ENCODE measurements at places on chromosomes 2 and 18.
A peak's percentile ranks its signal among the peaks of the same experiment; 100 is the strongest.

DNA sequence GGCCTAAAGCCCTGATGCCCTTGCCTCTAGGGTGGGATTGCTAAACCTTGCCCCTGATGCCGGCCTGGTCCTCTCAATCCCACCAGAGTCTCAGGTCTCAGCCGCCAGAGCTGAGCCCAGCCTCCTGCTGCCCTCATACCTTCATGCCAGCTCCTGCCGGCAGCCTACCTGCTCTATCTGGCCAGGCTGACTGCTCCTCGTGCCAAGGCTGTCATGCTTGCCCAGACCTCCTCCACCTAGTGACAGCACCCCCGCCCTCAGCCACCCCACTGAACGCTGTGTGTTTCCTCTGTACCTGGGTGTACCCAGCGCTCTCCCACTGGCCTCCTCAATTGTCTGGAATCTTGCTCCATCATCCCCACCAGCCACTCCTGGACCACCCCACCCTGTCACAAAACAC lies 120.1 kb downstream of the CACNB4 start:
- no peak for DNase-seq

GRCh38 chr2:1299043-1299442 lies 114.2 kb upstream of the TPO start:
- no peak for DNase-seq

DNA sequence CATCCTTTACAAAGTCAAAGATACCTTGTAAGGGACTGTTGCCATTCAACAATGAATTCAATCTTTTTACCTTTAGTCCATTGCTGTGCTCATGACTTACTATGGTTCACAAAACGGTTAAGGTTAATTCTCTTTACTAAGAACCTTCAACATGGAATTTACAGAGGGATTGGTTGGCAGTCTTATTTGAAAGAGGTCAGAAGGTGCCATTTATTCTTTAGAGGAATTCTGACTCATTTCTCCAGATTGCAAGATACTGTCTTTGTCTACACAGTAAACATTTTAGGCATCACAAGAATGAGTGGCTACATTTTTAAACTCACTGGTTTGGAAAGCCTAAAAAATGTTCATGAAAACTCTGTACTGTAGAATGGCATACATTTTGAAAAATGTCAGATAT lies 17.4 kb downstream of the KCNH7 start:
- no peak for DNase-seq

DNA sequence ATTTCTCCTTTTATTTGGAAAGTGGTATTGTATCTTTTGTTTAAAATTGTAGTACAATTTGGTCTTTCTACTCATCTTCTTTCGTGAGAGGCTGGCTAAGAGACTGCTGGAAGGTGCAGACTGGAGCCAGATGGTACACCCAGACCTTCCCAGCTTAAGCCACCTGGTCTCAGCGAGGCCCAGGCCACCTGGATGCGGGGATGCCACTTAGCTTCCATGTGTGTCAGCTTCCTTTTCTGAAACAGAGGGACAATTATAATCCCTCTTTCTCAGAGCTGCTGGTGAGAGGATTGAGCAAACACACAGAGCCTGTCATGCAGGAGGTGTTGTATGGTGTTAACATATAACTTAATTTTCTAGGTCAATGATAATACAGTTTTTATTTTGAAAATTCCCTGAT lies 17.4 kb downstream of the FARP2 start:
- no peak for DNase-seq

DNA sequence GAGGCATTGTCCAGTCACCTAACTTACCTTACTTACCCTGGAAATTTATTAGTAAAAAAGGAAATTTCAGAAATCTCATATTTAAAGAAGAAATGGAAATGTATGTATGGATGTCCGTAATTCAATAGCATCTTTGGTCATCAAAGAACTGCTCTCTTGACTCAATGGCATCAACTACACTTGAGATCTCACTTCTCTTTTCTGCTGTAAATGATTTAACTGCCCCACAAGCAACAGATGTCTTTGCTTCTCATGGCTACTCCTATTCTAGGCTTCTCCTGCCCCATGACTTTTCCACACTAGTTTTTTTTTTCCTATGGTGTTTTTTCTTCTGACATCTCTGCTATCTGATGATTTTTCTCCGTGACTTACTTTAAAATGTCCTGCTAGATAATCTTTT lies 34.0 kb upstream of the ERMN start:
- no peak for DNase-seq

DNA sequence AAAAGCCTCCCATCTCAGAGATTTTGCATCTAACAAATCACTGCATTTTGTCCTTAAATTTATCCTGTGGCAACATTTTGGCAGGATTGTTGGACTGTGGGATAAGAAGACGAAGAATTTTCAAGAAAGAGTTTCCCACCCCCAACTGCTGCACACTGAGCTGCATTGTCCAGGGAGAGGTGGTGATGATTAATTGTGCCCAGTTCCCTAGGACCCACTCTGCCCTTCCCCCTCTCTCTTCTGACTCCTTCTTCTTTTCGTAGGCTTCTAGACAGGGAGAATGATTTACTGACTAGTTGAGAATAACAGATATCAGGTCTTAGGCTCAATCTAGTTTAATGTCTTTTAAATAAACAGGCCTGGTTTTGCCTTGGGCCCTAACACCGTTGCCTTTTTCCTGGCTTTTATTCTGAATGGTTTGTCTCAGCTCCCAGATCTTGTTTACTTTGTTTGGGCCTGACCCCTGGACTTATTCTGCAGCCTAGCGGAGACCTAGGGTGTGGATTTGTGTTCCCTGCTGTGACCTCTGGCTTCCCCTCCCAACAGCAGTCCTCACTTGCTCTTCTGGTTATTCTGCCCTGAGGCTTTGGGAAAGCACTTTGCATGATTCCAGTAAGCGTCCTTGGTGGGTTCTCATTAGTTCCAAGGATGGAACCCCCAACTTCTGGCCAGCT lies 233.3 kb downstream of the INSIG2 start:
- no peak for DNase-seq

GRCh38 chr2:218964041-218964771 lies 4.7 kb downstream of the CDK5R2 start:
- DNase-seq: peak; percentile 26

DNA sequence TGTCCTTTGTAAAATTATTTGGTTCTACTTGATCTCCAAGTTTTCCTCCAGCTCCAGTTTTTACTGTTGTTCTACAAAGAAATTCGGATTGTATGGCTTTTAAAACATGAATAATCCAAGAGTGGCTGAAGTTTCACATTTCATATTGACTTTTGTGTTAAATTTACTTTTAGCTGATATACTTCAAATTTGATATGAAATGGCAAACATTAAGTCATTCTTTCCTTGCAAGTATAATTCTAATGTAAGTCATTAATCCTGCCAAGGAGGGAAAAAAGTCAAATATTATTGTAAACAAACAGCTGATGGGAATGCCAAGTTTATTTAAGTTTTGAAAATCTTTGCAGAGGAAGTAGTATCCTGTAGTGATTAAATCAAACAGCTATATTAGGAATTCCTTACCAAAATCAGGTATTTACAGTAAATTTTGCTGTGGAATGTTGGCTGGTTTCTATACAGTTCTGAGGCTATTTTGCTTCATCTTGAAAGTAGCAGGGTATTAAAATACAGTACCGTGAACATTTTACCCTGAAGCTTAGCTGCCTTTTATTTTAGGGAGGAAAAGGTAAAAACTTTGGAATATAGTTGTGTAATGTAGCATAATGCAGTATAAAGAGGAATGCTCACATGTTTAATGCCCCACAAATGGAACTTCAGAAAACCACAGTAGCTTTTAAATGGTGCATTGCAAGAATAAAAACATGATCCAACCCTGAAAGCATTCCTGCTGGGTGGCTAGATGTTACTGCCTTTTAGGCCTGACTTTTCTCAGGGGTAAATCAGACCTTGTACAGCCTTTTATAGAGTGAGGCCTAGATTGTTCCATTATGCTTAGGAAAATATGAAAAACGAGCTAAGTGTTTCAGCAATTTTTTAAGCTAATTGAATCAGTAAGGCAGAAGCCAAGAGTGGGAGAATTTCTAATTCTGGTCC lies 62.7 kb upstream of the NT5C1B start:
- DNase-seq: no peak

DNA sequence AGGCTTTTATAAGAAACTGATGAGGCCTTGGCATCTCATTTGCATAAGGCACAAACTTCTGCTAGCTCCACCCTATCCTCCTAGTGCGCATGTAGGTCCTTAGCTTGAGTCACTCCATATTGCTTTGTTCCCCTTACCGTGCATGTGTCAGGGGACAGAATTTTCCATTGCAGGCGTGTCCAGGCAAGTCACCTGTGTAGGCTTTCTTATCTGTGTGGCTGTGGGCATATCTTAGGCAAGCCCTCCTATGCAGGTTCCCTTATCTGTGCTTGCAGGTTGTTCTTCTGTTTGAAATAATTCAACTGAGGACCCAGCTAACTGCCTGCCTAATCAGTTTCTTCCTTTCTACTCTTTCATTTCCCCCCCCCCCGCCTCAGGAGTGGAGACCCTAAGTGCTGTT lies 63.3 kb upstream of the CDCA7 start:
- no peak for DNase-seq

GRCh38 chr18:3923750-3924149 lies 473.8 kb downstream of the TGIF1 start:
- no peak for DNase-seq

DNA sequence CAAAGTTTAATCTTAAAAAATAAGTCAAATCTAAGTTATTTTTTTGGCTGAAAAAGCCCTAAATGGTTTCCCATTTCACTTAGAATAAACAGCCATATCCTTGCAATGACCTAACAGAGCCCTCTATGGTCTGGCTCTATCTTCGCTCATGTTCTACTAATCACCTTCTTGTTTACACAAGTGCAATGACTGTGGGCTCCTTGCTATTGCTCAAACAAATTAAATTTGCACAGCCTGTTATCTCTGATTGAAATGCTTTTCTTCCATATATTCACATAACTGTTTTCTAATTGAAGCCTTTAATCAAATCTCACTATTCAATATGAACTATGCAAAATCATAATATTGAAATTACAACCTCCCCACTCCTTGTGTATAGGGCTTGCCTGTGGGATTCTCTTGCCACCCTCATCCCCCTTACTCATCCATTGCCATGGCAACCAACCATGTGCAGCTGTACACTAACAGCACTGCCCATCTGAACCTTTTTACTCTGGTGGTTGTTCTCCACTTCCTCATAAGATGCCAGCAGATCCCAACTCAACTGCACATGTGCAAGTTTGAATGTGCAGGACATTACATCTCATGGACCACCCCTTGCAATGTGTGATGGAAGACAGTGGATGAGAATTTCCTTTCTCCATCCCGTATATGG lies 1083.2 kb downstream of the SOCS6 start:
- DNase-seq: no peak

DNA sequence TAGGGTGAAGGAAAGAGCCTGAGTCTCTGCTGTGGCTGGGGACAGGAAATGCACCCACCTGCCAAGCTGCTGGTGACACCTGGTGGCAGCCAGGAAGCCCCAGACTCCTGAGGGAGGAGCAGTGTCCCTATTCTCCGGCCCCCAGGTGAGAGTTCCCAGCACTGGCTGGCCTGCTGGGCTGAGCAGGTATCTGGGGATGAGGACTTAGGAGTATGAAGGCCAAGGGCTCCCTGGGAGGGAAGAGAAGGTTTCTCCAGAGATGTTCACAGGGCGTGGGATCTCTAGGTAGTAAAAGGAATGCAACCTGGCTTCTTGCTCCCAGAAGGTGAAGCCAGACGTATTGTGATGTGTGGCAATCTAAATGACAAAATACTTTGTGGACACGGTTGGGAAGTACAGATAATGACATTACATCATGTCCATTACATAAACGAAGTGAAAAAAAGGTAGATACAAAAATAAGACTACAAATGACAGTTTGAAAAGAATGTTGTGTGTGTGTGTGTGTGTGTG lies 75.8 kb upstream of the SLC1A4 start:
- DNase-seq: peak; percentile 9

GRCh38 chr2:122136056-122136455 lies 380.6 kb downstream of the TSN start:
- no peak for DNase-seq

GRCh38 chr2:226405465-226405864 lies 394.2 kb downstream of the IRS1 start:
- DNase-seq: no peak

DNA sequence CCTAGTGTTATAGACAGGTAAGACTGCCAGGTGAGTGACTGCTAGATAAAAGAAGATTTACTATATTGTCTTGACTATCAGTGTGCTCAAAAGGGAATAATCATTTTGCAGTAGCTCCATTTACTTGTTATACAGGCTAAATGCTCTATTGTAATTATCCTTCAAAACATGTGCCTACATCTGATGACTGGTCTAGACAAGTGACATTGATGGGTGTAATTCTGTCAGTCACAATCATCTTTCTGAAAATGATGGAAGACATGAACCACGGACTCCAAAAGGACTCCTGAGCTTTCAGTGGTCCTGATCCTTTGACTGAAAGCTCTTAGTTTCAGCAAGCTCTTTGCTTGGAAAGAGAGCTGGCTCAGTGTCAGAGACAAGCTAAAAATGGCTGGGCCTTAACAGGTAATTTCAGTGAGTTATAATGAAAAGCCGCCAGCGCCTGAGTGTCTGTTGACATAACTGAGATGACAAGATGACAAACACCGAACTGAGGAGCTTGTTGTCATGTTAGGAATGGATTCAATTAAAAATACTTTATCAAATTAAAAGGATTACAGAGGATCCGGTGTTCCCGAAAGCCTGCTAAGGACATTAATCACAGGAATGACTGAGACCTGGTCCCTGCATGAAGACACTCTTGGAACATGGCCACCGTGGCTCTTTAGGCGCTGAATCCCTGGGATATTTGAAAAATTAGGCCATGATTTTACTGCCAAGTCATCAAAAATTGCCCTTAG lies 141.7 kb downstream of the CMPK2 start:
- no peak for DNase-seq

DNA sequence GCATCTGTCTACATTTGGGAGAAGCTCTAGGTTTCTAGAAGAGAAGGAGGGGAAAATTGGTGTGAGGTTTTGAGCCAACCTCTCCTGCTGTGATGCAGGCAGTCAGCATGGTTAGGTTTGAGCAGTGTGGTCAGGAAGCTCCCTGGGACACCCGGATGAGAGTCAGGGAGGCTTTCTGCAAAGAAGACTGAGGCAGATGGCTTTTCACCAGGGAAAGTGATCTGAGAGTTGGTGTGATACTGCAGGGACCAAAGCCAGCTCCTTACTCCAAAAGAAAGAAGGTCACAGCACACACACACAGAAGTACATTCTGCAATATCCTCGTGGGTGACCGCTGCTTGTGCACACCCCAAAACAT lies 75.8 kb upstream of the BCL11A start:
- DNase-seq: no peak

DNA sequence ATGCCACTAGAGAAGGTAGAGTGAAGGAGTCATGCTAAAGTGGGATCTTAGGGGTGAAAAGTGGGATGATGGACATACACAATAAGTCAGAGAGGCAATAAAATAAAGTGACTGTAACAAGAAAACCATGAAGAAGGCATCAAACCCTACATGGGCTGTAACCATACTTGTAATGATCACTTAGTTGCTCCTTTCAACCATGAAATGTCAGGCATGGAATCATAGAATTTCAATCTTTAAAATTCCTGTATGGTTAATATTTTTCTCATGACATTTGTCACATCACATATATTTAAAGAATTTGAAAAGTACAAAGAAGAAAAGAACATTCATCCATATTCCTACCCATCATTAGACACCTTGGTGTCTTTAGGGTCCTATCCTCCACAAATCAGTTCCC lies 20.9 kb upstream of the SETBP1 start:
- peak; percentile 29 for DNase-seq

Data from DMS79 (cell line).